ENCODE measurements at places on chromosomes 1 and 21.

DNA sequence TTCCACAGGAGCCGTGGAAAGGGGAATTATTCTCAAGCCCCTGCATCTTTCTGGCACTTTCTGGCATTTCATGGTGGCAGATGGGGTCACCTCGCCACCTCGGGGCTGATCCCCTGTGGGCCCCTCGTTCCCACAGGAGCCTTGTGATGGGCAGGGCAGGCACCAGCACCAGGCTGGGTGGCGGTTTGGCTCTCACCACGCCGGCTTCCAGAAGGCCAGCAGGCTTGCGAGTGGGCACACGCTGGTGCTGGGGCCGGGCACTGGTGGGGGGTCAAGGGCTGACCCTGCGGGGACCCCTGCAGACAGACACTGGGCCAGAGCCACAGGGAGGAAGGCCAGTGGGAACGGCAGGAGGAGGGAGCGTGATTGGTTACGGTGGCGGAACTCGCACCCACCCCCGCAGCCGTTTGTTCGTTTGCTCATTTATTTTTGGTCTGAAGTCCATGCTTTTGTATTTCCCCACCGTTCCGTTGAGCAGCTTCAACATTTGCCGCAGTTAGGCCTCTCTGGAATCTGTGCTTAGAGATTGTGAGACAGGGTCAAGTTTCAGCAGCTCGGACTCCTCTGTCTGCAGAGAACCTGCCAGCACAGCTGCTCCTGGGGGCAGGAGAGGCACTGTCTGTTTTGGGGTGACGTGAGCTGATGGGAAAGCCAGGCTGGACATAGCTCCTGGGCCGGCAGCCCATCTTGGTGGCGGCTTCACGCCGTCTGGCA lies 5.3 kb downstream of the COL18A1 start:
- DNase-seq: no peak

DNA sequence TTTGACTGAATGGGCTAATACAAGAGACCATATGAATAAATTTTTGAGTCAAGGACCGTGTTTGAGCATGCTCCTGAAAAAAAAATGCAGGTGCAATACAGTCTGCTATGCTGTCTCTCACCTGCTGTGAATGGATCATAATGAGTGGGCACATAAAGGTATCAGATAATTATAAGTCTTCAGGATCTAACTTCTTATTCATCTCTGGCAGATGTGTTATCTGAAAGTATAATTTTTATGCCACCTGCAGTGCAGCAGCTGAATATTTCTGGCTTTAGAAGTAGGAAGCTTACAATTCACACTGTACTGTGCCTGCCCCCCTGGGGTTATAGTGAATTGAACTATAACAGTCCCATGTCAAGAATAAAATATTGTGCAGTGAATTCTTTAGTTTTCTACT lies 333.3 kb downstream of the MRPL39 start:
- no peak for DNase-seq

DNA sequence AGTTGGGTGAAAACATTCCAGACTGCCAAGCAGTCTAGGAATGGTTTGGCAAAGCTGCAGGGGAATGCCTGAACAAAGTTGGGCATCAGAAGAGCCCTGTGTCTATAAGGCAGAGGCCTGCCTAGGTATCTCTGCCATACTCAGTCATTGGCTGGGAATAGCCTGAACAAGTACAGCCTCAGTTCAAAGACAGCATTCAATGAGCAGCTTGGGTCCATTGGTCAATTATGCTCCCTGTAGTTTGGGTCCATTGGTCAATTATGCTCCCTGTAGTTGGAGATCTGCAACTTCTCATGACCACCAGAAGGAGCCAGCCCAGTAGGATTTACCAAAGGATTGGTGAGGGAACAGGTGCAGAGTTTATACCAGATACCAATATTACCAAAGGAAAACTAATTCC lies 31.6 kb downstream of the FMO3 start:
- no peak for DNase-seq

DNA sequence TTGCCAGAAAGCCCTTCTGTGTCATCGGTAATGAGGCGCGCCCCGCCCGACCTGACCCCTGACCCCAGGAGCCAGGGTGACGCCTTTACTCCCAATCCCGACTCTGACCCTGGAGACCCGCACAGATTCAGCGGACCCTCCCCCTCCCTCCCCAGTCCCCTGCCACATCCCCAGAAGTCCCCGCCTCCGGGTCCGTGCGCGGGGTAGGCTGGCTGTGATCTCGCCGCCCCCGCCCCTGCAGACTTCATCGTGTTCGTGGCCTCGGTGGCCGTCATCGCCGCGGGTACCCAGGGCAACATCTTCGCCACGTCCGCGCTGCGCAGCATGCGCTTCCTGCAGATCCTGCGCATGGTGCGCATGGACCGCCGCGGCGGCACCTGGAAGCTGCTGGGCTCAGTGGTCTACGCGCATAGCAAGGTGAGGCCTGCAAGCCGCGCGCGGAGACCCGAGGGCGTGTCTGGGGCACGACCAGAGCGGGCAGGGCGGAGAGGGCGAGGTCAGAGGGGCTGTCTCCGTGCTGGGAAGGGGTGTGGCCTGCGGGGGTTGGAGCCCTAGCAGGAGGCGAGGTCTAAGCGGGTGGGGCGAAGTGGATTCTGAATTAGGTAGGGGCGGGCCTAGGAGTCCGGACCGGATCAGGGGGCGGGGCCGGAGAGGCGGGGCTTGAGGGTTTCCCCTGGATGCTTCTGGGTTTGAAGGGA lies 34.8 kb downstream of the KCNQ4 start:
- DNase-seq: peak; percentile 84
